Pancreas (tissue), 10 donors: ENCODE measurements at places on chromosomes 6 and 20.

DNA sequence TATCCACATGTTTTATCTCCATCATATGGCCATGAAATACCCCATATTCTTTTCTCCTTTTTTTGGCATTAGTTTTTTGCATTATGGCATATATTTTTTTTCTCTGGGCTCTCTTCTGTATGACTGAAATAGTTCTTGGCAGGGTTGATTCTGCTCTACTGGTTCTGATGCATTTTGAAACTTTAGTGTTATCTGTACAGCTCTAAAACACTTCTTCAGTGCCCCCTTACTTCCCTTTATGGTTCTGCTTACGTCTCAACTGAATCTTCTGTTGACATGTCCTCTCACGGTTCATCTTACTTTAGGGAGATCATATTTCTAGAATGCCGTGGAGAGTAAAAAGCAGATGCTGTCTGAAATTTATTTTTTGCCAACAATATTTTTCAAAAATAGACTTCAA is 23.2 kb upstream of the TXNDC5 start:
- DNase-seq: no peak

DNA sequence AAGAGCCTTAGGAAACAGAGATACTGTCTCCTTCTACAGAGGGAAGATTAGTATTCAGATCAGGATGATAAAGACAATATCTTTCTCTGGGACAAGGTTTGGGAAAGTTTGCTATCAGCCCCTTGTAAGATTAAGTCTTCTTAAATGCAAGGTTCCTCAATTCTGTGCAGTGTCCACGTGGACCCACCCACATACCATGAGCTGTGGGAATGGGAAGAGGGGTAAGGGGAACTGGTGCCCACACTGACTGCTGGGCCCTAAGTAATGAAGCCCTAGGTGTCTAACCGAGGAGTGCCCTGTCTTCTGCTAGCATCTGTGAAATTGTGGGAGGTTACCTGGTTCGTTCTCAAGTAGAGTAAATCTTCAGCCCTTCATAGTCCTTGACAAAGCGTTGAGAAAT is 5.8 kb upstream of the SSTR4 start:
- no peak for DNase-seq

- no peak for DNase-seq
Observed at GRCh38 chr6:131948692-131949619, 2.2 kb downstream of the CCN2 start.

GRCh38 chr6:116461932-116462885 is 1.0 kb downstream of the CALHM6 start:
- peak; percentile 12 for DNase-seq

DNA sequence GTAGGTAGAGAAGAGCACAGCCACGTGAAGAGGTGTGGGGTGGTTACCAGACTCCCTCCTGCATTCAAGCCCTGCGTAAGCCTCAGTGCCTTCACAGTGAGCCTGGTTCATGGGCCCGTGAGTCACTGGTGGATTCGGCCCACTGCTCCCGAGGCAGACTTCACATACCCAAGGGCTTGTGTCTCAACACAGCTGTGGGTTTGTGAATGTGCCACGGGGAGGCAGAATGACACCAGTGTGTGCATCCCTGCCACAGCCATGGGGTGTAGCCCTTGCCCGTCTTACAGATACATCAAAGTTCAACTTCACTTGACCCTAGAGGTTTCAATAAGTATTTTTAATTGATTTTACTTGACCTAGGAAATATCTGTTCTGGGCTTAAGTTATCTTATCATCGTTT is 108.5 kb downstream of the MAP3K4 start:
- no peak for DNase-seq

DNA sequence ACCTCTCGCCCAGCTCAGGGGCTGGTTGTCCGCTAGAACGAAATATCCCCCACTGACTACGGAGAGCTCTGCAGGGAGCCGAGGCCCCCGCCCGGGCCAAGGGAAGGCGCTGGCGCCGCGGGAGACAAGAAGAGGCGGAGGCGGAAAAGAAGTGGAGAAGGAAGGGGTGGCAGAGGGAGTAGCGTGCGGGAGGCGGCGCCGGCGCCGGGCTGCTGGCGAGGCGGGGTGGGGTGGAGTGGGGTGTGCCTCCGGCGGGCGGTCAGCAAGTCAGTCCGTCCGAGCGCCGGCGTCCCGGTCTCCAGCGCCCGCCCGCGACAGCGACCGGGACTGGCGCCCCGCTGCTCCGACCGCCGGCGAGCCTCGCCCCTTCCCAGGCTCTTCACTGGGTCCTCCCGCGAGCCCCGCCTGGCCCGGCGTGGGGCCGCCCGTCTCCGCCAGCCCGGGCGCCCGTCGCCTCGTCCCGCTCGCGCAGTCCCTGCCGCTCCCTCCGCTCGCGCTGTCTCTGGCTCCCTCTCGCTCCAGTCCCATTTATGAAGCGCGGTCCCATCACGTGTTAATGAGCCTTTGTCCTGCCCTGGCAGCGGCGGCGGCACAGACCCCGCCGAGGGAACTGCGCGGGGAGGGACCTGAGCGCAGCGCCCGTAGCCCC is at the start of gene CNR1:
Gene CNR1, minus strand, starts transcription at position 504 of the 649 bp plus-strand sequence. CDS start 21,073 bp downstream, outside the sequence.
- DNase-seq: peak; percentile 77

DNA sequence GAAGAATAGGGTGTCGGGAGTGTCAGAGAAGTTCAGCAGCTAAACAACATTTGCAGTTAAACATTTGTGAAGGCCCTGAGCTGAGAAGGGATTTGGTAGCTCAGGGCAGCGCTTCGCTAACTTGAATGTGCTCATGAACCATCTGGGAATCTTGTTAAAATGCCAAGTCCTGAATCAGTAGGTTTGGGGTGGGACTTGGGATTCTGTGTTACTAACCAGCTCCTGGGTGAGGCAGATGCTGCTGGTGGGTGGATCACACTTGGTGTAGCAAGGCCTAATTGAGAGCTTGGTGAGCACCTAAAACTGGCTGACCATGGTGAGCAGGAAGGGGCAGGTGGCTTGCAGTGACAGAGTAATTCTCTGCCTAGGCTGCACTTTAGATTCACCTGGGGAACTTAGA is 5.9 kb downstream of the PTPRA start:
- no peak for DNase-seq

GRCh38 chr6:150167479-150167873 is 24.6 kb downstream of the PPP1R14C start:
- no peak for DNase-seq
